NCI-H524 (cell line): ENCODE measurements at places on chromosomes 6 and 20.

DNA sequence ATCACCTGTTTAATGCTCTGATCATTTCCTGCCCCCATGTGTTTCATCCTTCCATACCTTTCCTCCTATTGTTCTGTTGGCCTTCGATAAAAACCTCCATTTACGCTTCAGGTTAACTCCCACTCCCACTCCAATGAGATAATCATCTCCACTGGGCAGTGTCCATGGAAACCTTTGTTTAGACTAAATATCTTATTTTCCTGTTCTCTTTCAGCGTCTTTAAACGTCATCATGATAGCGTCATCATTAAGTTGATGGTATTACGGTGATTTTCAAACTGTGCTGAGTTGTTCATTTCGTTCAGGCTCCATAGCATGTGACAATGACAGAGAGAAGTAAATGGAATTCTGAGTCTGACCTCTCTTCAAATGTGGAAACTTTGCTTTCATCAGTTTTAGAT lies 970.5 kb upstream of the SLC35B3 start:
- DNase-seq: no peak

DNA sequence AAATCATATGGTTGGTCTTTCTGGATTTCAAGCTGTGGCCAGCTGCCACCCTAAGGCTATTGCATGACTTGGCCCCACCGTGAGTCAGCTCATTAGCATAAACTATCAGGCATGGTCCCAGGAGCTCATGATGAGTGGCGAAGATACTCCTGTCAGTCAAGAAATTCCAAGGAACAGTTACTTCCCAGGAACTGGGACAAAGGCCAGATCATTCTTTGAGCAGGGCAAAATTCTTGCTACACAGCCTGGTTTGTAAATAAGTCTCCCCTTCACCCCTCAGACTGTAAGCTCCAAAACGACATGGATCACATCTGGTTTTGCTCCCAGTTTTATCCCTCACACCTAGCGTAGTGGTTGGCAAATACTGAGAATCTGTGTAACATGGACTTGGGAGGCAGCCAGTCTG lies 33.0 kb upstream of the KIAA1586 start:
- DNase-seq: no peak

GRCh38 chr20:4813076-4813862 lies 91.6 kb downstream of the PRND start:
- DNase-seq: no peak

DNA sequence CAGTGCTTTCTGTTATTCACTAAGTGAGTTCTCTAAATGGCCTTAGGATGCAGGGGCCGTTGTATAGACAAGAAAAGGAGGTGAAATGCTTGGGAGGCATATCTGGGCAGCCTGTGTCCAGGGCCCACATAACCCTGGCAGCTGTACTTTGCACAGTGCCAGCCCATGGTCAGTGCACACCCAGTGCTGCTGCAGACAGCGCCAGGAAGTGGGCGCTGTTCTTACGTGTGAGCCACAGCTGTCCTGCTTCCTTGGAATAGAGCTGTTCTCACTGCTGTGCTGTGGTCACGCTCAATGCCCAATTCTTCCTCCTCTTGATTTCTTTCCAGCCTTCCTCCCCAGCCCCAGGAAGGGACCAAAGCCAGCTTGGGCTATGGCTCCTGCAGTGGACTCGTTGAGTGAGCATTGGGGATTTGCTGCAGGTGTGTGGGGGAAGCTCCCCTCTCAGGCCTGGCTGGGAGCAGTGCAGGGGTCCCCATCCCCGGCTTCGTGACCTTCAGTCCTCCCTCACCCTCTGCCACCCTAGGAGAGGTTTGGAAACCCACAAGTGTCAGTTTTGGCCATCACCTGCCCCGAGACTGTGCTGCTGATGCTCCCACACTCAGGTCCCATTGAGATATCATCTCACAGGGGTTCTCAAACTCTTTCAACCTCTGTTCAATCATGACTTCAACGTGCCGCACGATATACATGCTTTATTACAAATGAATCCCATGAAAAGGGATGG lies 246.8 kb upstream of the EXOC2 start:
- DNase-seq: no peak

DNA sequence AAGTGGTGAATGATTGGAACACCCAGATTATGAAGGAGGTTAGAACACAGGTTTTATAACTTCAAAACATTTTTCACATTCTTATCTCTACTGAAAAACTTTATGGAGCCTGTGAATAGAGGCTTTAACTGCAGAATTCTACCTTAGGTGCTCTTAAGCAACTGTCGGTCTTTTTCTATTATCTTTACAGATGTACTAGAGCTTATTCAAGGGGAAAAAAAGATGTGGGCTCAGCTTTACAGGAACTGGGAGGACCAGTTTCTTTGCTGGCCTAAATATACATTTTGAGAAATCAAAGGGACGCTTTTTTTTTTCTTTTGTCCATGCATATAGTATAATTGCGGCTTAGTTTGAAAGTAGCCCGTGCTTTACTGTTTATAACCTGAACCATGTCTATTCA lies 58.9 kb downstream of the UST start:
- DNase-seq: no peak

DNA sequence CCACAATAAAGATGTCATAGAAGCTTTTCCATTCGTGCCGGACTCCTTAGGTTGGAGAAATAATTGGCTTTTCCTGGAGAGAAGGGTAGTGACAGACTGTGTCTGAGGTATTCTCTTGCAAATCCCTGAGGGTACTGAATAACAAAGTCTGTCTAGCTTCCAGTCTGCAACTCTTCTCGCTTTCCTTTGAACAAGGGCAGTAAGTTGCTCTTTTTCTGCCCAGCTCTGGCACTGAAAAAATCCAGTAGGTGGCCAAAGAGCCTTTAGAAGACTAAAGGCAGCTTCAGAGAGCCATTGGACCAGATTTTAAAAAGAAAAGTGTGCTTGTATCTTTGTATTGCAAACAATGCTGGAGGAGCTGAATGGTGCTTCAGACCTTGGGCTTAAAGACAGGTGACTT lies 20.7 kb upstream of the RREB1 start:
- DNase-seq: peak; percentile 39

- DNase-seq: peak; percentile 94
Measured at GRCh38 chr6:122833021-122833491, 44.0 kb downstream of the SMPDL3A start.

DNA sequence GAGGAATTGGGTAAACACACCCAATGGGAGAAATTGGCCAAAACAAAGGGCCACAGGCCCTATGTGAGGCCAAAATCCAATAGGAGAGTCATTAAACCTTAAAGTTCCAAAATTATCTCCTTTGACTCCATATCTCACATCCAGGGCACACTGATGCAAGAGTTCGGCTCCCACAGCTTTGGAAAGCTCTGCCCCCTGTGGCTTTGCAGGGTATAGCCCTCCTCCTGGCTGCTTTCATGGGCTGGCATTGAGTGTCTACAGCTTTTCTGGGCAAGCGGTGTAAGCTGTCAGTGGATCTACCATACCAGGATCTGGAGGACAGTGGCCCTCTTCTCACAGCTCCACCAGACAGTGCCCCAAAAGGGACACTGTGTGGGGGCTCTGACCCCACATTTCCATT lies 160.5 kb downstream of the ADGRG6 start:
- DNase-seq: no peak

- no peak for DNase-seq
Measured at GRCh38 chr6:17032988-17033634, 68.7 kb upstream of the STMND1 start.

DNA sequence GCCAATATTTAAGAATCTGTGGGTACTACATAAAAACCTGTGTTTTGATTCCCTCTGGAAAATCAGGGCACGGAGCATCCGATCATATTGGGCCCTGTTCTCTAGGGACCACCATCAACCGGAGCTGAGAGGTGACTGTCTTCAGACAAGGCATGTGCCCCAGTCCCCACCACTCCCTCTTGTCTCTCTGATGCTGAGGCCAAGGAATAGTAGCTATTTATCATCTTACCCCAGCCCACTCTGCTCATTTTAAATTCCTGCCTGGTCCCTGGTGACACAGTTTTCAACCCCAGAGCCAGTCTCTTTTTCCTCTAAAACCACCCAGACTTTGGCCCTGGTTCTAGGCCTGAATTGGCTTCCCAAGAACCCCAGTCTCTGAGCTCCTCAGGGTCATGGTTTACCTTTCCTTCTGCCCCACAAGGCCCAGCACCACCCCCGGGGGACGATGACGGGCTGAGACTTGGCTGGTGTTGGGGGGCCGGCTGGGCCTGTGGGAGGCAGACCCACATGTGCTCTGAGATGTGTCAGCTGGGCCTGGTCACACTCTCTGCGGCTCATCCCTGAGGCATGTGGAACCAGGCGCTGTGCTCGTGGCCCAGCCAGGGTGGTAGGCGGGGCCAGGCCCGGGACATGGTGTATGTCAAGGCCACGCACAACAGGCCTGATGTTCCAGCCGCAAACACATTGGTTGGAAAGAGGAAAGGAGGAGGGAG lies 114.4 kb downstream of the CEBPB start:
- DNase-seq: no peak
